Myocyte (in vitro differentiated cells): ENCODE measurements at places on chromosomes 7 and 10. TPM values are rescaled to one million over a fixed set of nuclear protein-coding genes. Genes with fewer than 3 reads are reported as not detected.

- no peak for DNase-seq
These were observed 1.4 kb downstream of the FBXW4 start for GRCh38 chr10:101693651-101693977.

DNA sequence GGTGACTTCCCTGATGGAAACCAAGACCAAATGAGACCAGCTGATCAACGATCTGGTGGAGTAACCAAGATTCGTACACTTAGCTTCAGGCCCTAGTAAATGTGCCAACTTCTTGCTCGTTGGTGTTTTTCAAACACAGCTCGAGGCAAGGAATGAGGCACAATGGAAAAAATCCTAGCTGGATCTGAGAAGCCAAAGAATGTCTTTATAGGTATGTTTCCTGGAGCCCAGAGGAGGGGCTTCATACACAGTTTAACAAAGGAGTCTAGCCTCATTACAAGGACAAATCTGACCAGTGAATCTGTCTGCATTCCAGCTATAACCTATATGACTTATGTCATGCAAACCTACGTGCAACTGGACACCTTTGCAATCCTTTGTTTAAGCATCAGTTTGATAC lies 3.7 kb downstream of the COL17A1 start:
- no peak for DNase-seq

GRCh38 chr10:110865809-110866482 lies 5.8 kb upstream of the PDCD4 start:
- DNase-seq = peak; percentile 77

GRCh38 chr10:104304927-104305326 lies 33.3 kb downstream of the ITPRIP start:
- DNase-seq = no peak

- DNase-seq = no peak
These were observed 11.6 kb downstream of the SCART1 start for GRCh38 chr10:133465191-133465949.

DNA sequence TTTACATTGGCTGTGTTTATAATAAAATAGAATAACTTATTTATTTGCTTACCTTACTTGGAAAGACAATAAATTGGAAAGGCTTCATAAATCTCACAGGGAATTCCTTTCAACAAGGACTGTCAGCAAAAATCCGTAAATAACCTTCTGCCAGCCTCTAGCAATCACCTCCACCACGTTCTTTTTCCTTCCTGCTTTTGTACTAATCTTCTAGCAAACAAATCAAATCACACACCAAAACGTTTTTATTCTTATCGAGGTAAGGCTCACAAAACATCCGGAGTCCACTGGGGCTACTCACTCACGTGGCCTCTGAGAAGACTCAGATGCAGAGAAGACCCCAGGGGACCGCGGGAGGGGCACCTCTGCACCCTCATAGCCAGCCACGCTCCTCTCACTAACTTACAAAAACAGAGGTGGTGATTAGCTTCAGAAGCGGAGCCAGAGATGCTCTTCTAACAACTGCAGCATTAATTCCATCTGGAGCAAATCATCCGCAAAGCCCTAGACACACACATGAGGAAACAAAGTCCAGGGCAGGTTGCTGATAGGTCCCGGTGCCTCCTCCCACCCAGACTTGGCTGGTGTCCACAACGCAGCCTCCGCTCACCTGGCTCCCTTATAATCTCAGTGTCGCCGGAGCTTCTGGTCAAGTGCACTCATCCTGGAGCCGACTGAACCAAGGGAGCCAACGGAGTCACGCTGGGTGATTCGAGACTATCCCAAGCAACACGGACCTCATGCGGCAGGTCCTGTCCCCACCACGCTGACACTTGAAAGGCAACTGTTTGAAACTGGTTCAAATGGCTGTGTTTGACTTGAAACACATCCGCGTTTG lies 22.5 kb downstream of the CTBP2 start:
- no peak for DNase-seq

- DNase-seq = no peak
These were observed 8.9 kb upstream of the GPER1 start for GRCh38 chr7:1078985-1079384.

- peak; percentile 2 for DNase-seq
These were observed 424.3 kb downstream of the KIF20B start for GRCh38 chr10:90125456-90126255.

DNA sequence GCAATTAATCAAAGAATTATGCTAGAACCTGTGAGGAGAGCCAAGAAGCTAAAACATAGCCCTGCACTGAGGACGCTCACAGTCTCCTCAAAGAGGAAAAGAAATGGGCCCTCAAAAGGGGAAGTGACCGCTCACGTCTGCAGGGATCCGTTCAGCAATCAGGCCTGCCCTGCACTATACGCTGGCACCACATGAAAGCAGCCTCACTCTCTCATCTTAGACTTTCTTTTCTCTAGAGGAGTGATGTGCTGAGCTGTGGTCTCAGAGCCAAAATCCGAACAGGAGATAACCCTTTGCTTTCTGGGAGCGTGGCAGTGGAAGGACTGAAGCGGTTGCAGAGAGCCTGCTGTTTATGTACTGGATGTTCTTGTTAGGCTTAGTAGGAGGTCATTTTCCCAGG lies 6.3 kb upstream of the IL2RA start:
- no peak for DNase-seq

- DNase-seq = no peak
These were observed 92.8 kb upstream of the KCND2 start for GRCh38 chr7:120180221-120180620.

DNA sequence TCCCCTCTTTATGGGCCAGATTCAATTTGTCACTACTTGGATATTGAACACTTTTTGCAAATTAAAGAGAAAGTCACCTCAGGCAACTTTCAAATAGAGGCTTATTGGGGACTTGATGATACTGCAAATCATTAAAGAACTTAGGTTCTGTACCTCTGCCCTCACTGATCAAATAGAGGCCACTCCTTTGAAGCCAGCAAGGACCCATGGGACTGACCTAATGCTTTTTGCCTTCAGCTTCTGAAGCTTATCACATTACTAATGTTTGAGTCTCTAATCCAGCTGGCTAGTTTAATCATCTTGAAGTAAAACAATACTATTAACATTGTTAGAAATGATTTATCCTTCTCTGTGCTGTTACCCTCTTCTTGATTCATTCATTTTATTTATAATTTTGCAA lies 93.0 kb upstream of the ZNF800 start:
- no peak for DNase-seq

DNA sequence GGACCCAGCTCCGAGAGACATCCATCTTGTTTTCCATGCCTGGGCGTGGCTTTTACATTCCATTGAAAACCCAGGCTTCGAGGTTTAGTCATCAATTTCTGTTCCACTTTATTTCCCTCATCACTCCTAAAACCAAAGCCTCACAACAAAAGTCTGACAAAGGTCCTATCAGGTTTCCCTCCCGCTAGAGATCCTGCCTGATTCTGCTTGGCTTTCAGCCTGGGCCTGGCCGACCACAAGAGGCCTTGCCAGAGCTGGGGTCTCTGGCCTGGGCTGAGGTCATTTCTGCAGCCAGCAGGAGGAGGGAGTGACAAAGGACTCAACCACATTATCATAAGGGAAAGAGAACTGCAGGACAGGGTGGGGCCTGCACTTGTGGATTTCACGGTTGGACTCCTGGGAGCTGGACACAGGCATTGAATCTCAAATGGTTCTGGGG lies 167.0 kb downstream of the FANK1 start:
- DNase-seq = peak; percentile 99

- no peak for DNase-seq
These were observed 9.7 kb downstream of the EIF4H start for GRCh38 chr7:74183653-74184450.

GRCh38 chr10:79982362-79982800 lies 33.5 kb upstream of the SFTPD start:
- no peak for DNase-seq

- no peak for DNase-seq
These were observed 30.3 kb downstream of the FOXL3 start for GRCh38 chr7:320297-320696.

DNA sequence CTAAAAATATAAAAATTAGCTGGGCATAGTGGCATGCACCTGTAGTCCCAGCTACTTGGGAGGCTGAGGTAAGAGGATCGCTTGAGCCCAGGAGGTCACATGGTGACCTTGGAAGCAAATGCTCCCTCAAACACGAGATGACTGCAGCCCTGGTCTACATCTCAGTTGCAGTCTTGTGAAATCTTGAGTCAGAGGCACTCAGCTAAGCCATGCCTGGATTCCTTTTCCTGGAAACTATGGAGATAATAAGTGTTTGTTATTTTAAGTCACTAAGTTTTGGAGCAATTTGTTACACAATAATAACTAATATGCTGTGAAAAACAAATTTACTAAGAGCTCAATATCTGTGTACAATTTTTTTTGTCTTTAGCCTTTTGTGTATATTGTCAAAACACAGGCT lies 284.3 kb upstream of the KAT6B start:
- DNase-seq = peak; percentile 38

DNA sequence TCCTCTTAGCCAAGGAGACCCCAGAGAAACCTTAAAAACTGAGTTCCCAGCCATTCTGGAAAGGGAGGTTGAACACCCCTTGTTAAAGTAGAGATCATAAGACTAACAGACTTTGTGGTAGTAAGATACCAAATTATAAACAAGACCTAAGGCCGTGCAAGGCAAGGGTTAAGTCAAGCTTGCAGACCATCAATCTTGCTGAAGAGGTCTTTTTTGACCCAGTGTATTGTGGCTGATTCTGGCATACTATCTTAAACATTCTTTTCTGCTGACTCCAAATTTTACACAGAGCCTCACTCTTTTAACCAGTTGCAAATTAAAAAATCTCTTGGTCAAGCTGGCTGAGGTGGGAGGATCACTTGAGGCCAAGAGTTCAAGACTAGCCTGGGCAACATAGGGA lies 1.2 kb upstream of the TBRG4 start:
- DNase-seq = no peak

DNA sequence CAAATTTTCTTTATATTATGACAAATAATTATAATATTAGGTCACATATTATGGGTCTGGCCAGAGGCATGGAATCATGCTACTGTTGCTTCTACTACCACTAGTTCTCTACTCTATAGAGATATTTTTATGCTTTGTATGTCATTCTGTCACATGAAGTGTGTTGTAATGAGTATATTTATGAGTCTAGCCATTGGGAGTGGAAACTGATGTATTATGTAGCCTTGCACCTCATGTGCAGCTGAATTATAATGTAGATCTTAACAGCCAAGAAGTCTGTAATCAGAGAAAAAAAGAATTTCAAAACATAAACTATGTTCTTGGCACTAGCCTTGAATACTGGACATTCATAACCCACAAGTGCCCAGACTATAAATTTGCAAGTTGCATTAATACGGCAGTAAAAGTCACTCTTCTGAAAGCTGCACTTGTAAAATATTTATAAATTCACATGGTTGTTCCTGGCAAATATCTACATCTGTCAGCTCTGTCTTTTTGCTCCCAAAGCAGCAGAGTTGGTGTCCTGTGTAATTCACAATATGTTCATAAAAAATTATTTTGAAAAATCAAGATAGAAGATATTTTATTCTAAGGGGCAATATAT lies 48.6 kb upstream of the SKAP2 start:
- no peak for DNase-seq

- DNase-seq = no peak
These were observed 14.6 kb downstream of the TWIST1 start for GRCh38 chr7:19102884-19103283.

DNA sequence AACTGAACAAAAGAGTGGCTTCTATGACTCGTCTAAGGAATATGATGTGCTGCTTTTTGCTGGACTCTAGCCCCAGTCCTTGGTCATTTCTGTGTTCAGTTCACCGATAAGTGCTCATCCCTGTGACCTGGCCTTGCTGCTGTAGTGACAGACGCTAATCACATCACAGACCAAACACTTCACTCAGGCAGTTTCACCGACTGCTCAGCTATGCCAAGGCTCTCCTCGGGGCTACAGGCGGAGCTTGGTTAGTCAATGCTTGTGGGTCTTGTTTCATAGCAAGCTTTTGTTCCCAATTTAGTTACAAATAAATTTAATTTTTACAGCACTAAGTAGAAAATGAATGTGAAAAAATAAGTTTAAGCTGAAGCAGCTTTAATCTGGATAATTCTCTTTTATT lies 190.8 kb upstream of the PRKCQ start:
- DNase-seq = peak; percentile 43

Gene COL17A1
- total RNA-seq = 0.03 and 0.16 TPM in 2 replicates

Gene VSTM4
- total RNA-seq = 21.5 and 25.2 TPM in 2 replicates

Gene ANXA8L1
- total RNA-seq = not detected in 2 replicates

Gene SPDYE2
- total RNA-seq = not detected in 2 replicates

Gene AGR2
- total RNA-seq = not detected in 2 replicates

Gene SEMA3D
- 0.36 and 0.62 TPM in 2 replicates for total RNA-seq

Gene SP8
- total RNA-seq = not detected in 2 replicates

Gene CAMK2B
- 31.8 and 34.0 TPM in 2 replicates for total RNA-seq

Gene EPO
- total RNA-seq = 0.16 and 0.88 TPM in 2 replicates
